ENCODE measurements at places on chromosomes 7 and 10. TPM values are rescaled to one million over a fixed set of nuclear protein-coding genes. Genes with fewer than 3 reads are reported as not detected.

Gene WIPF3
- total RNA-seq, result 10.5 TPM

Gene AFAP1L2
- 5.0 TPM for total RNA-seq

Gene BEND7
- total RNA-seq, result 15.8 TPM

Gene ZNF117
- 9.2 TPM for total RNA-seq

DNA sequence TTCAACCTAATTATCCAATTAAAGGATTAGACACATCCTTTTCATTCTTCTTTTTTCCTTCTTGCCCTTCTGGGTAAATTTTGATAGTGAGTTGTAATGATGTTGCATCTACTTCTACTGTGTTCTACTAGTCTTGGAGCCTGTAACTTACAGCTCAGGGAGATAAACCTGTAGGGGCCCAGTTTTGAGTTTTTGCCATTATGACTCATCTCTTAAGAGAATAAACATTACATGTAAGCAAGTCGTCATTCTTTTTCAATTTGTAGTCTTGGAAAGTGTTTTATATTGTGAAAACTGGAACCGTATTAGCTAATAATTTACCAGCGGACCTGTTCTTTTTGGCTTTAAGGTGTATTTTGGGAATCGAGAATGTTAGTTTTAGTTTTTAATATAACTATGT lies 89.7 kb upstream of the RPA3 start:
- H3K27me3 ChIP-seq, result no peaks in the 10 kb centered on the region
- peaks cover 8% of the 10 kb centered on the region for H3K4me1 ChIP-seq
- H3K4me3 ChIP-seq, result no peak overlapping the region
- H3K36me3 ChIP-seq, result no peaks in the 10 kb centered on the region

GRCh38 chr10:96789571-96790108 lies 42.5 kb upstream of the LCOR start:
- H3K4me1 ChIP-seq, result no peaks in the 10 kb centered on the region
- DNase-seq, result no peak
- H3K27ac ChIP-seq, result no peak overlapping the region
- H3K4me3 ChIP-seq, result no peak overlapping the region
- H3K36me3 ChIP-seq, result peaks cover 4% of the 10 kb centered on the region
- no peaks in the 10 kb centered on the region for H3K27me3 ChIP-seq

DNA sequence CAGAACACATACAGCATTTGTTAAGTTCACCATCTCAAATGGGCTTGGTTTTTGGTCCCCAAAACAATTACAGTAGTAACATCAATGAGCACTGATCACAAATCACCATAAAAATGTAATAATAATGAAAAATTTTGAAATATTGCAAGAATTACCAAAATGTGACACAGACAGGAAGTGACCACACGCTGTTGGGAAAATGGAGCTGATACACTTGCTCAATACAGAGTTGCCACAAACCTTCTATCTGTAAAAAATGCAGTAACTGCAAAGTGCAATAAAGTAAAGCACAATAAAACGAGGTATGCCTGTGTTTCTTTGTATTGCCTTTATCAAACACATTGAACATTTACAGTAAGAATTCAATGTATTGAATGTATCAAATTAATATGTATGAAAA lies 262.7 kb downstream of the CTNNA3 start:
- H3K4me1 ChIP-seq, result no peaks in the 10 kb centered on the region
- H3K4me3 ChIP-seq, result no peak overlapping the region
- no peak for DNase-seq
- no peaks in the 10 kb centered on the region for H3K36me3 ChIP-seq

GRCh38 chr10:5589011-5589660 lies 64.4 kb downstream of the CALML3 start:
- H3K27me3 ChIP-seq, result 0 out of 2 replicates have a peak, but pooled peaks cover 4% of the 10 kb centered on the region
- no peaks in the 10 kb centered on the region for H3K36me3 ChIP-seq
- no peak overlapping the region for H3K27ac ChIP-seq
- H3K4me1 ChIP-seq, result peaks cover 51% of the 10 kb centered on the region
- H3K4me3 ChIP-seq, result no peak overlapping the region
- no peak for DNase-seq

DNA sequence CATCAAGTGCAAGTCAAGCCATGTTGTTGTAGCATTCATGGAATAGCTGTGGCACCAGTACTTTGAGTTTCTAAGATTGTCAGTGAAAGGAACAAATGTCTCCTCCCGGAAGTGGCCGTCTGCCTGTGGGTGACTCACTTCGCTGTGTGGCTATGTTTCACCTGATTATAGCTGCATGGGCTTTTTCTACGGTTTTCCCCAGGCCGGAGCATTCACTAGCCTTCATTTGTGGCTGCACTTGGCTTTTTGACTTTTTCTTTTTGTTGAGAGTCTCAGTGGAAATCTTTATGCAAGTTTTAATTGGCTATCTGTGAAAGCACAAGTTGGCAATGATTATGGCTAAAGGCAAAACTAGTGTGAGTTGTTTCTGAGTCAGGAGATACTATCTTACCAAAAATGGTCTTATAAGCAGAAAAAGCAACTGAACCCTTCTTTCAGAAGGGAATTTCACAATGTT lies 35.0 kb downstream of the SRI start:
- H3K4me3 ChIP-seq, result no peak overlapping the region
- peak overlapping the region; percentile 82 for H3K27ac ChIP-seq
- H3K36me3 ChIP-seq, result no peaks in the 10 kb centered on the region

DNA sequence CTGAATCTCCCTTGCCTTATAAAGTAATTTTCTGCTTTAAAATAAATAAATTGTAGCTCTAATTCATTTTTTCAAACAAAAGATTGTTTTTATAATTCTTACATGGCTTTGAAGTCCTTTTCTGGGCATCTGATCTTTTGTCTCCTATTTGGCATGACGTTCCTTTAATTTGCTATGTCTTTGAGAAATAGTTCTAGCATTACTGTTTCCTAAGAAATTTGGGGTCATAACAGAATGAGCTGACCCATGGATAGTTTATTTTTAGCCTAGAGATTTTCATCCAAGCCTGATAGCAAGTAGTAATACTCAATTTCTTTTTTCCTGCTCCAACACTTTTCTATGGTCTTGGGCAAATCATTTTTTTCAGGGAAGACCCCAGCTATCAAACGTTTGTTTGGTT lies 31.4 kb downstream of the CCDC71L start:
- H3K27me3 ChIP-seq, result peaks cover 3% of the 10 kb centered on the region
- no peak overlapping the region for H3K4me3 ChIP-seq
- no peak for DNase-seq
- H3K27ac ChIP-seq, result no peak overlapping the region
- H3K4me1 ChIP-seq, result peaks cover 26% of the 10 kb centered on the region

Data from WTC11 (cell line).